Ammon's horn (tissue), 1 donor: ENCODE measurements at places on chromosomes 3 and 15.

GRCh38 chr15:90902840-90903732 lies at the start of gene MAN2A2:
MAN2A2 (plus strand) TSS chr15:90903302; CDS start chr15:90904208, 906 bp downstream.
- peak; percentile 79 for DNase-seq

- DNase-seq: no peak
Observed at GRCh38 chr15:38609097-38609738, 44.6 kb upstream of the RASGRP1 start.

DNA sequence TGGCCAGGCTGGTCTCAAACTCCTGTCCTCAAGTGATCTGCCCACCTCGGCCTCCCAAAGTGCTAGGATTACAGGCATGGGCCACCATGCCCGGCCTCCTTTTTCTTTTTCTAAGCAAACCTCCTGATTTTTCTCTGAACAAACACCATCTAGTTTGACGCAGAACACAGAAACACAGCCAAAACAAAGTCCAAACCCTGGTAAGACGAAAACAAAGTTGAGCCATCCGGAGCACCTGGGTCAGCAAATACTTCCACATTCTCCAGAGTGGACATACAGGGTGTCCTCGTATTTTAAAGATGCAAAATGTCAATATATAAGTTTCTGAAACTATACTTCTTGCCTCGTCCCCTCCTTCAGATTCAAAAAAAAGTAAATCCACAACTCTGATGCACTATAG lies 635.1 kb upstream of the ADAMTS9 start:
- DNase-seq: no peak

- no peak for DNase-seq
Observed at GRCh38 chr15:42068601-42069000, 25.8 kb downstream of the PLA2G4D start.

- no peak for DNase-seq
Observed at GRCh38 chr3:154148541-154148940, 27.4 kb downstream of the ARHGEF26 start.

DNA sequence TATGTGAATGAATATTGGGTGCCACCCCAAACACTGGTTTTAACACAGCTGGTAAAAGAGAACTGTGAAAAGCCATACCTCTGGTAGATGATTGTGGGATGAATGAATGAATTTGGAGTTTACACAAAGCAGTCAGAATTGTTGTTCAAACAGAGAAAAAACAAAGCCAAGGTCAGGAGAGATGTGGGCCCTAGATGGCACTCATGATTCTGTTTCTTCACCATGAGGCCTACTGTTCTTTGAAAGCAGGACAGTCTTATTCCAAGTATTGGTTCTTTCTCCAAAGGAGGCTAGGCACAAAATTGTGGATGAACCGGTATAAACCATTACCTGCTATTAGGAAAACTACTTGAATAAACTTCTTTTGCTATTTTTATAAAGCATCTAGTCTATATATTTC lies 97.6 kb downstream of the SAMMSON start:
- peak; percentile 11 for DNase-seq

DNA sequence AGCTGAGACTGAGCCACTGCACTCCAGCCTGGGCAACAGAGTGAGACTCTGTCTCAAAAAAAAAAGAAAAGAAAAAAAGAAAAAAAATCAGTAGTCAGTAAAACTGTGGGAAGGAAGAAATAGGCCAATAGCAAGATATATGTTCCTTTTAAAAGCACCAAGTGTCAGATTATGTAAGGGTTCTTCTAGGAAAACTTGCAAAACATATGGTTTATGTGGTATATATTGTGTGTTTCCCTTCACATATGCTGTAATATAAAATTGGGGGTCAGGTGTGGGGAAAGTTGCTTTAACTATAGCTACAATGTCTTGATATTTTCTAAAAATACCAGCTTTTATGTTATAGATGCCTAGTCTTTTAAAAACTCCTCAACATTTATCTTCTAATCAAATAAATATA lies 64.6 kb downstream of the ESYT3 start:
- DNase-seq: no peak

DNA sequence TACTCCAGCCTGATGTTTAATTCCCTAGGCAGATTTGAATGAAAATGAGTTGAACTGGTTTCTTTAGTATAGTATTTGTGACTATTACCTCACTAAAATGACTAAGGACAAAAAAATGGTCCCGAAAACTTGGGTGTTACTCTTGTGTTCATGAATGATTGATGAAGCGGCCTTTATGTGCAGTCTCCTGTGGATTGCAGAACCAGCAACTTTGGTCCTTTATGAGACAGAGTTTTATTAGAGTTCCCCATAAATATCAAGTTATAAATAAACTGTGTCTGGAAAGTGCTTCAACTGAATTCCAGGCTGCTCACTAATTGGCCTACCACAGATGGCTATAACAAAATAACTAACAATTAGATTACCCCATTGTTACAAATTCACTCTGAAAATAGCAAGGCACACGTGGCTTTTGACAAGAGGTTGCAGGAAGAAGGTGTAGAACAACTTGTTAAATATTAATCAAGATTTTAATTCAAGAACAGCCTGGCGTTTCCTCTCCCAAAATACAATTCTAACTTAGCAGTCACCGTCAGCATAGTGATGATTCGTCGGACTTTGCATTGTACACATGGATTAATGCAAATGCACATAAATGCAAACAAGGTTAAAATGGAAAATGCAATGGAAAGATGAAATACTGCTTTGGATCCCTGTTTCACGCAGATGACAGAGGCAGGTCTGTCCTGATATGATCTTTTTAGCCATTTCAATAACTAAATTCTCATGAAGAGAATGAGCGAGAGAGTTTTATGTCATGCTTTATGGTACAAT lies 567.3 kb upstream of the ZNF717 start:
- DNase-seq: no peak

DNA sequence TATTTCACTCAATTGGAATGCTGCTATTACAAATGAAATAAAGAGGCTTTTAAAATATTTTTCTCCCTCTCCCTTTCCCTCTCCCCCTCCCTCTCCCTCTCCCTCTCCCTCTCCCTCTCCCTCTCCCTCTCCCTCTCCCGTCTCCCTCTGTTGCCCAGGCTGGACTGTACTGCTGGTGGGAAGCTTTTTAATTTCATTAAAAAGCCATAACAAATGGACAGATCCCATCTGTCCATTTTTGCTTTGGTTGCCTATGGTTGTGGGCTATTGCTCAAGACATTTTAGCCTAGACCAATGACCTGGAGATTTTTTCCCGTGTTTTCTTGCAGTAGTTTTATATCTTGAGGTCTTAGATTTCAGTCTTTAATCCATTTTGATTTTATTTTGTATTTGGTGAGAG lies 107.2 kb upstream of the LRRC3B start:
- no peak for DNase-seq

DNA sequence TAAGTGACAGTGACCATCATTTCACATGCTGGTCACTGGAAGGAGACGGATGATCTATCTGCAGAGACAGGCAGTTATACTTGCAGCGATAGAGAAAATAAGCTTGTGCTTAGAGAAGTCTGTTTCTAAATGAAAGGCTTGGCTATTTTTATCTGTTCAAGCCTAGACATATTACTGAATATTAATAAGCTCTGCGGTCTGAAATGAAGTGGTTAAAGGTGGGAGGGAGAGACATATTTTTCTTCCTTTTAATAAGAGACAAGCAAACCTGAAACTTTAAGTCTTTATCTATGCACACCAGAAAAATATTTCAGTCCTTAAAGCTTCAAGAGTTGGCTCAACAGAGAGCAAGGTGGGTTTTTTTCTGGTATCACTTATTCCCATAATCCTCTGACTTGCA lies 99.0 kb downstream of the CD200R1L start:
- no peak for DNase-seq

DNA sequence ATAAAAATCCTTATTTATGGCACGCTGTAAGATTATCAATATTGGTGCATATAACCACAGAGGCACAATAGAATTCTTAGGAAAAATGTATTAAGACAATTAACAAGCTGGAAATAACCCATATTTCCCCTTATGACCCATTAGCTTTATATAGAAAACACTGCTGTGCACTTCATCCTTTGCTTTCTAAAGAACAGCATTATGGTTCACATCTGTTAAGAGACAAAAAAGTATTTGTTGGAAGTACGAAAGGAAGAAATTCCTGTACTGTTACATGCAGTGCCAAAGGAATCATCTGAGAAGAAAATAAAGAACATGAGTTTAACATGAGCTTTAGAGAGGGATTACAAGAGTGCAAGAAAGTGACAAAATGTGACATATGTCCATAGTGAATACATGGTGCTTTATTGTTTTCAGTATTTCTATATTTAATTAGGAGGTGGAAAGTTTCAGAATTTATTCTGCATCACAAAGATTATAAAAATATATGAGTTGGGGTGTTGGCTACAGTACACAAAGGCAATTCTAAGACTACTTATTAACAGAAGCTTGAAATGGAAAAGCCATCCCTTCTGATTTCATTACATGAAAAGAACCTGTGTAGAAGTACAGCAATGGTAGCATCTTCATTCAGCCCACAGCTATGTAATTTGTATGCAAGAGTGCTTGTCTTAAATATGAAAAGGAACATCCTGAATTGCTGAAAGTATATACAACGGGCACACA lies 6.8 kb downstream of the UBE3A start:
- no peak for DNase-seq

DNA sequence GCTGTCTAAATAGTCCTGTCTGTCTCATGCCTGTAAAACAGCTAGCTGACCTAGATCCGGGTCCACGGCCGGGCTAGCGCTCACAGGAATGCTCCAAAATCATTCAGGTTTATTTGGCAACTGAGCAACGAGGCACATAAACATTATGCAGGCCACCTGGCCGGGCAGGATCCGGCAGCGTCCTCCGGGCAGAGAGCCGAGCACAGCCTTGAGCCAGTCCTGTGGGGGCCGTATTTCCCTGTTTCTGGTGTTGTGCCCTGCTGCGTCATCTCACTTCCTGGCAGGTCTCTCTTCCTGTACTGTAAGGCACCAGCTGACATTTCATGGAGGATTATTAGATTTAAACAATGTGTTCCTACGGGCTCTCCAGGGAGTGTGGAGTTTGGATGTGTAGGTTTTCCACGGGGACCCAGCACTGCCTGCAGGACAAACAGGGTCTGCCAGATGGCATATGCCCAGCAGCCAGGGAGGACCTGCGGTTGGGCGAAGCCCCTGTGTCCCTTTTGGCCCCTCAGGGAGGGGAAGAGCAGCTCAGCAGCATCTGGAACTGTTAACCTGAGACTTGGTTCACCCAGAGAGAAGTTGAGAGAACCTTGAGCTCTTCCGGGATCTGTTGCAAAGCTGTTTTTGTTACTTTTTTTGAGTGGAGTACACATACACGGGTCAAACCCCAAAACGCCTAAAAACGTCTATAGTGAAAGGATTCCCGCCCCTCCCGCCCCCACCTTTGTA lies 16.6 kb upstream of the LRRK1 start:
- peak; percentile 28 for DNase-seq

DNA sequence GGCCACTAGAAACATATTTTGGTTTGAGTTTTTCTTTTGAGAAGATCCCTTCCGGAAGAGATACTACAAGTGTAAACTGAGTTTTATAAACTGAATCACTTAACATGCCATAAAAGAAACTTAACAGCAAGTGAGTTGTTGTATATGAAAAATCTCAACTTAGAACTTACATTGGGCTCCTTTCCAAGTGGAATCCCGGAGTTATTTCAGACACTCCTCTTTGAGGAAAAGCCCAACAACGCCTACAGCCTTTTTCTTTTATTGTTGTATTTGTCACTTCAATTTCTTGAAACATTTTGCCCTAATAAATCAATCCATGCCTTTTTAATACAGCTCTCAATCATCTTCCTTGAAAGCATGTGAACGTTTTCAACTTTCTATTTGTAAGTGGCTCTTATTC lies 137.3 kb downstream of the FEZF2 start:
- DNase-seq: no peak

DNA sequence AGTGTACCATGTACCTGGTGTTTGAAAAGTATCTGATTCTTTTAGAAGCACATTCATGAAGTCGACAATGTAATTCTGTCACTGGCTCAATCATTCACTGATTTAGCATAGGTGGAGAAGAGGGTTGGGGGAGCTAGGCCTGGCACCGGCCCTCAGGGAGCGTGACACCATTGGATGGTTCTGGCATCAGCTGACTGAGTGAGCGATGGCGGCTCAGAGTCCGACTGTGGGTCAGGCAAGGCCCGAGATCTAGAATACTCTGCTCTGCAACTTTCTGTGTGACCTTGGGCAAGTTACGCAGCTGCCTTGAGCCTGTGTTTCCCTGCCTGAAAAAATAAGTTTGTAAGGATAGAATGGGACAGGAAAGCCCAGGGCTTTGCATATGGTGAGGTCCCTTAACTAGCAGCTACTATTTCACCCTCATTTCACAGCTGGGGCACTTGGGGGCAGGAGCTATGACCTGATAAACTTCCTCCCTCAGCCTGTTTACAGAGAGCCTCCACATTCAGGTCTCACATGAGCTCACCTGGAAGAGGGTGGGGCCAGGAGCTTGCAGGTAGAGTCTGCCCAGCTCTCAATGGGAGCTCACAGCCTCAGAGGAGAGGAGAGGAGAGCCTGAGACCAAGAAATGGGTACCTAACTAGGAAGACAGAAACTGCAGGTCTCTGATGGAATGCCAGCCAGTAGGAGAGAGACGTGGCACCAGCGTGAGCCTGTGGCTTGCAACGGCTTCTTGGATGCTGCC lies 153.7 kb upstream of the TLE3 start:
- DNase-seq: no peak

- no peak for DNase-seq
Observed at GRCh38 chr3:108518895-108519294, 8.5 kb upstream of the MYH15 start.

DNA sequence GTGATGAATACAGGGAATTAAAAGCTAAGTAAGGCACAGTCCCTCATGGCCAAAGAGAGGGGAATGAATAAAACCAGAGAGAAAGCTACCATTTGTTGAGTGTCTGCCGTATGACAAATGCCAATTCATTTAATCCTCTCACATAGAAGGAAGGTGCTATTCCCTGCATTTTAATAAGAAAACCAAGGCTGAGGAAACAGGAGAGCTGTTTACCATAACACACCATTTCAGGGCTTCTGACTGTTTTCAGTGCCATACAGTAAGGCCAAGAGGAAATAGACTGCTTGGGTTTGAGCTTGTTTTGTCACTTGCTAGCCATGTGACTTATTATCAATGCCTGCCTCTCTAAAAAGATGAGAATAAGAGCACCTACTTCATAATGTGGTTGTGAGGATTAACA lies 10.1 kb downstream of the BTBD1 start:
- DNase-seq: no peak

GRCh38 chr15:25402342-25402741 lies 36.5 kb downstream of the UBE3A start:
- no peak for DNase-seq

- no peak for DNase-seq
Observed at GRCh38 chr3:66383023-66383422, 117.8 kb downstream of the LRIG1 start.

- no peak for DNase-seq
Observed at GRCh38 chr3:156406393-156406792, 148.5 kb downstream of the SSR3 start.

- DNase-seq: no peak
Observed at GRCh38 chr15:53351373-53351772, 408.1 kb downstream of the WDR72 start.

GRCh38 chr3:17942856-17943255 lies 200.4 kb upstream of the TBC1D5 start:
- DNase-seq: no peak
